ENCODE measurements at places on chromosomes 2 and 18.

GRCh38 chr2:70904371-70905216 lies 31.1 kb upstream of the ATP6V1B1 start:
- DNase-seq: no peak

- no peak for DNase-seq
Observed at GRCh38 chr18:23182606-23183005, 47.3 kb downstream of the CABLES1 start.

DNA sequence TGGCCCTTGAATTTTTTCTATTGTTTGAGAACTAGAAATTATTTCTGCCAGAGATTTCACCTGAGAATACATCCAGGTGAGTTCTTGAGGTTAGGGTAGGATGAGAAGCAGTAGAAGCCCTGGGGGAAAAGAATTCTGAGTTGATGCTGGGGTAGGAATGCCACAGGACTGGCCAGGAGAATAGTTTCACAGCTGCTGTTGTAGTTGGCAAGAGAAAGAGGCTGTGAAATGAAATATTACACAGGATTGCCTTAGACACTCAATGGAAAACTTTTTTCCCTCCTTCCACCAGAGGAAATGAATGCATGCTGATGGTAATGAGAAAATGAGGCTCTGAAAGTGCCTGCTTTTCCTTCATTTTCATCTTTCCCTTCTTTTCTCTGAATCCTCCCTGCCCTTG lies 54.6 kb downstream of the PRKCE start:
- DNase-seq: no peak

GRCh38 chr2:241015439-241015838 lies 17.0 kb downstream of the SNED1 start:
- DNase-seq: no peak

GRCh38 chr18:48671561-48671945 lies 132.7 kb downstream of the CTIF start:
- DNase-seq: no peak

DNA sequence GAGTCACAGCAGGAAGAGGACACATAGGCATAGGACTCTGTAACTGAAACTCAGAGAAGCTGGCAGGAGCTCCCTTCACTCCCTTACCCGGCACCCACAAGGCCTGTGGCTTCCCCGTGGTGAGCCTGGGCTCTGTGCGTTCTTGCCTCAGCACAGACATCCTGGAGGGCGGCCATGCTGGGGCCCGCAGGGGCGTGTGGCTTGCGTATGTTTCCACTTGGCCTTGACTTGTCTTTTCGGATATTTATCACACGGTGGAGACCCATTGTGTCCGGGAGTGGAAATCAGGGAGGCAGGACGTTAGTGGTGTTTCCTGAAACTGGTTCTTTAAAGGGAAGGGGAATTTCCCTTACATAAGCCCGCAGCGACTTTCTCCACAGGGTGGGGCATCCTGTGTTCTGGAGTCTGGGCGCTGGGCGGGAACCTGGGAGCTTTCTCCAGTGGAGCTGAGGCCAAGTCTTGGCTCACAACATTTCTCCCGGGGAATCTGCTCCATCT lies 49.9 kb upstream of the EML6 start:
- no peak for DNase-seq

- DNase-seq: no peak
Observed at GRCh38 chr2:25246558-25247290, 78.3 kb upstream of the POMC start.

DNA sequence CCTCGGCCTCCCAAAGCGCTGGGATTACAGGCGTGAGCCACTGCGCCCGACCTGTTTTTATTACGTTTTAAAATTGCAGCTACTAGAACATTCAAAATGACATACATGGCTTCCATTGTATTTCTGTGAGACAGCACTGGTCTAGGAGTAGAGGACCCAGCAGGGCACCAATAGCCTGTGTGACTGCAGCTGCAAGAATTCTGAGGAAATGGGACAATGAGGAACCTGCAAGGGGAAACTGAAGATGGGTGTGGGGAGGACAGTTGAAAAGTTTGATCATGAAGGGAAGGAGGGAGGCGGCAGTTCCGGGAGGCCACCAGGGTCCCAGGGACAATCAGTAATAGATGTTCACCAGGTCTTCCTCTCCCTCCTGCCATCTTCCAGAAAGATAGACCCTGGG lies 13.9 kb upstream of the DNPEP start:
- no peak for DNase-seq

DNA sequence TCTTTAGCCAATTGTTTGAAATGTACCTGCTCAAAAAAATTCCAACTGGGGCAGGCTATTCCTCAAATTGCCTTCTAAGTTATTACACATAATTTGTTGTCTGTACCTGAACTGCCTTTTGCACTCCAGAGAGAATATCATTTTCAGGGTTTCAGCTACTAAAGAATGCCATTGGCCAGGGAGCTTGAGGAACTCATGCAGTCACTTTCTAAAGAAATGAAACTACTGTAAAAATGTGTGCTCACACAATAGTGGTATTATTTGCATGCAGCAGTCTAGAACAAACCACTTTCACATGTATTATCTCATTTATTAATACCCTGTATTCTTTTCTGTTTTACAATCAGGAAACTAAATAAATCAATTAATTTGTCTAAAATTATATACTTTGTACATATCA lies 152.2 kb downstream of the PID1 start:
- DNase-seq: no peak

DNA sequence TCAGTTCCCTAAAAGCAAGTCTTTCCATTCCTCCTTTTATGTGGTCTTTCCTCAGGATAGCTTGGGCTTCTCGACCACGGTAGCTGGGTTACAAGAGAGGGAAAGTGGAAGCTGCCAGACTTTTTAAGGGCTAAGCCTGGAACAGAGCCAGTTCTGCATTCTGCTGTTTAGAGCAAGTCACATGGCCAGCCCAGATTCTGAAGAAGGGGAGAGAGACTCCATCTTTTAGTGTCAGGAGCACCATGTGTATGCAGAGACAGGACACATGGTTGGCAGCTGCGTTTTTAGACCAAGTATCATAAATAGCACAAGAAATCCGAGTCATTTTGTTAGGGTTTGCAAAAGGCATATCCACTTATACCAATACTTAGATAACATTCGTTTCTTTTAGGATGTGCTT lies 4.7 kb downstream of the HMSD start:
- DNase-seq: no peak

DNA sequence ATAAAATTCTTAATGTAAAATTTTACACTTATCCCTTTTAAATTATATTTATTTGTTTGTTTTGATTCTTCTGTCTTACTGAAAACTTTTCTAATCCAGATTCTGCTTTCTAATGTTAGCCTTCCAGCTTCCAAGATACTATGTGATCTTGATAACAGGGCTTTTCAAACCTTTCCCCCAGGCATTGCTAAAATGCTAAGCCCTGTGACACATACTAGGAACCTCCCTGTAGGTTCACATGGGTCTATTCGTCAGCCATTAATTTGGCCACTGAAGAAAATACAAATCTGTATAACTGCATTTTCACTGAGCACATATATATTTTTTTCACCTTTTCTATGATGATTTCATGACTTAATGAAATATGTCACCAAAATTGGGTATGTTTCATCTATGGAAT lies 92.8 kb upstream of the MAP4K3 start:
- no peak for DNase-seq

GRCh38 chr2:221075203-221075602 lies 496.9 kb downstream of the EPHA4 start:
- no peak for DNase-seq

- DNase-seq: no peak
Observed at GRCh38 chr2:112784199-112785189, at the start of gene IL1A. Gene IL1A, minus strand, starts transcription at chr2:112784493. Its CDS starts 723 bp downstream, at chr2:112783770.

- no peak for DNase-seq
Observed at GRCh38 chr18:63151539-63151938, 168.0 kb downstream of the BCL2 start.

- DNase-seq: no peak
Observed at GRCh38 chr2:73072129-73072395, 550 bp upstream of the SFXN5 start.

DNA sequence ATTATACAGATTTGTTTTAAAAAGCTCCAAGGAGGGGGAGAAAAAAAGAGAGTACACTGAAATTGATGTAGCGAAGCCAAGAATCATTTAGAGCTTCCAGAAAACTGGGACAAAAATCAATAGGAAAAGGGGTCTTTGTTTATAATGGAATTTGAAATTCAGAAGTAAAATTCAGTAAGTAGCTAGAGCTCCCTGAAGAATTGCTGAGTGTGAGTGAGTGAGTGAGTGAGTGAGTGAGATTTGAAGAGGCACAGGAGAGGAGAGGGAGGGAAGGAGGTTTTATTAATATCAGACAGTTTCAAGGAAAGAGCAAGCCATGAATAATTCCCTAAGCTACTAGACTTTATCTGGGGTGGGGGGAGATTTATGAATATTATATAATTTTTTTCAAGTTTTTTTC lies 60.7 kb upstream of the ARHGAP28 start:
- DNase-seq: no peak

- DNase-seq: no peak
Observed at GRCh38 chr2:160220545-160221009, 20.5 kb upstream of the ITGB6 start.

DNA sequence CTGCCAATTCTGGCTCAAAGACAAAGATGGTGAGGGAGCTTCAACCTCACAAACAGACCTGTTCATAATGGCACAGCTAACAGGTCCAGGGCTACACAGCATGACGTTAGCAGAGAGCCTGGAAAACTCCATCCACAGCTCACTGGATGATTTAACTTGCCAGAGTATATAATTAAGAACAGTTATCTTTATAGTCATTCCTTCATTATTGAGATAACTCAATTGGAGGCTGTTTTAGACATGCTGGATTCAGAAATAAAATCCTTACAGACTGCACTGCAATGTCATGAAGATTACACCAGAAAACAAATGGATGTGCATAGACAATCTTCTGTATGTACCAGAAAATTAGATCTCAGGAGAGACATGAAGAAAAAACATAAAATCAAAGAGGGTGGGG lies 55.1 kb upstream of the LYPD1 start:
- DNase-seq: no peak

GRCh38 chr2:207255565-207256470 lies 90.1 kb upstream of the KLF7 start:
- no peak for DNase-seq

DNA sequence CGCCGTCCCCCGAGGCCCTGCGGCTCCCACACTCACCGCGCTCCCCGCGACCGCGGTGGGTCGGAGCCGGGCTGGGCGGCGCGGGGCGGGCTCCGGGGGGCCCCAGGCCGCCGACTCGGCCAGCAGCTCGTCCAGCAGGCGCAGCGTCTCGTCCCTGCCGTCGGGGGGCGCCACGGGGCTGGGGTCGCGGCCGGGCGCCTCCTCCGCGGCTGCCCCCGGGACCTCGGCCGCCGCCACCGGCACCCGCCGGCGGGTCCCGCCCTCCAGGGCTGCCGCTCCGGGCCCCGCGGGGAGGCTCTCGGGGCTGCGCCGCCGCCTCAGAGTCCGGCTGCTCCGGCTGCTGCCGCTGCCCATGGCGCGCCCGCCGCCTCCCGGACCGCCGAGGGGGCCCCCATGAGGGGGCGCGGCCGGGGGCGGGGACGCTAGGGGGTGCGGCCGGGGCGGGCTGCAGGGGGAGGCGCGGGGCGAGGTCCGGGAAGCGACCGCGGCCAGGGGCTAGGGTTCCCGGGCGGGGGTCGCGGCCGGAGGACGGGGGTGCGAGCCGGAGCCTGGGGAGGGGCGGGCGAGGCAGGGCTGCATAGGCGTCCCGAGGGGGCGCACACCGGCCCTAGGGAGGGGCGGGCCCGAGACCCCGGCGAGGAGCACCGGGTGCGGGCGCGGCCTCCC lies at the start of gene CYS1:
Gene CYS1, minus strand, starts transcription at position 542 of the 666 bp plus-strand sequence. Its CDS starts 188 bp downstream, at position 354.
- no peak for DNase-seq

- no peak for DNase-seq
Observed at GRCh38 chr2:170305711-170306110, 127.8 kb downstream of the MYO3B start.

DNA sequence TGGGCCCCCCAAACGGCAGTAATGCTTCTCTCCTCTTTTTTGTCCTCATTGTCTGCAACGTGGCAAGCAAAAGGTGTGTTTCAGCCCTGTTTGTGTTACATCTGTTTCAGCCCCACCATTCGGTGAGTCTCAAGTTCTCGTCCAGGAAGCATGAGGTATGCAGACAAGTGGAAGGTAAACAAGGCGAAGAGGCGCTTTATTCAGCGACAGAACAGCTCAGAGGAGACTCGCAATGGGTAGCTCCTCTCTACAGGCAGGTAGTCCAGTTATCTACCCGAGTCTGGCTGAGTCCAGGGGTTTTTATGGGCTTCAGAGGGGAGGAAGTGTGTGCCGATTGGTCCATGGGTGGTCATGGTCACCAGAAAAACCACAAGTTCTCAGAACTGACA lies 733.4 kb upstream of the CDH7 start:
- no peak for DNase-seq

DNA sequence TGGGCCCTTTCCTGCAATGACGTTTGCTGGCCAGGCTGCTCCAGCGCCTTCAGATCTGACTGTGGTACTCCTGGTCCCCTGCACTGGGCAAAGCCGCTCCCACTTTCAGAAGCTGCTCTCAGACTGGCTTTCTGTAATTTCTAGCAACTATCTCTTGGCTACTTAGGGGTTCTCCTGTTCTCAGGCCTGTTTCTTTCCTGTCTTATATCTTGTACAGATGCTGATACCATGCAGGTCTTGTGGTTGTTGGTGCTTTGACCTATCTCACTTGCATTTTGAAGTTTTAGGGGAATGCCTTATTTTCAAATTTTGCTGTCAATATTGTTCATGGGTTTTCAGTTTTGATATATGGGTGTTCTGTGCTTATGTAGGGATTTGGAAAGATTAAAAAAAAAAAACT lies 145.8 kb downstream of the CLIP4 start:
- no peak for DNase-seq

DNA sequence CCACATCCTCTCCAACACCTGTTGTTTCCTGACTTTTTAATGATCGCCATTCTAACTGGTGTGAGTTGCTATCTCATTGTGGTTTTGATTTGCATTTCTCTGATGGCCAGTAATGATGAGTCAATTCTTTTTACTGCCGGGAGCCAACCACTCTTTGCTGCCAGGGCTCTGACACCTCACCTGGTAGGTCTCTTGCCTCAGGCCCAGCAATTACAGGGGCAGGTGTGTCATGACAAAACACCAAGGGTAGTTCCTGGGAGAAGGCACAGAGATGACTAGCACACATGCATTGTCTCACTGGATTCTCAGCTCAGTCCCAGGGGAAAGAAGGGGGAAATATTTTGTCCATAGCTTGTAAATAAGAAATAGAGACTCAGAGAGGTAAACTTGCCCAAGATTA lies 122.3 kb downstream of the CHST9 start:
- DNase-seq: no peak

DNA sequence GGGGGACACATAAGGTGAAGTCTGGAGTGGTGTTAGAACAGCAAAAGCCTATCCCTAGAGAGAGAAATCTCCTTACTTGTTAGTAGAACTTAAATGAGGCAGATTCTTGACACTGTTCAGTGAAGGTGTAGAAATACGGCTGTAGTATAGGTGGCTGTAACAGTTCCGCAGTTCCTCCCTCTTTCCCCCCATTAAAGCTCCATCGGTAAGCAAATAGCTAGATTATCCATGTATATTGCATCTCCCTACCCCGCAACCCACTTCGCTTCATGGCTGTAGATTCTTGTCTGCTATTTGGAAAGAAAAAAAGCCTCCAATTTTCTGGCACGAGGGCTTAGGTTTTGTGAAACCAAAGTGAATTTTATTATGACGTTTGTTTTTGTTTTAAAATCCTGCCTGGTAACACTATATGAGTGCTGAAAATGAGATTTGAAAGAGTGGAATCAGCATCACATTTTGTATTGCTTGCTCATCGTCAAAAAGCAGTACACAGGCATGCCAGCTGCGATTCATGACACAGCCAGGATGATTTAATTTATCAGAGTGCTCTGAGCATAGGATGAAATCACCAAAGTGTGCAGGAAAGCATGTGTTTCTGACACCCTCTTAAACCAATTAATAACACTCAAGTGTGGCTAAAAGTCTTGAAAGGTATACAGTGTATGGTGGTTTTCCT lies 1.4 kb downstream of the FAM171B start:
- DNase-seq: no peak
